Fibroblast of skin of left quadriceps (primary cell): ENCODE measurements at places on chromosomes 12 and 14.

GRCh38 chr14:91521061-91521640, 11.0 kb upstream of the PPP4R3A start:
- DNase-seq = no peak

- no peak for DNase-seq
Observed at GRCh38 chr12:123573870-123574269, 10.5 kb upstream of the TMED2 start.

DNA sequence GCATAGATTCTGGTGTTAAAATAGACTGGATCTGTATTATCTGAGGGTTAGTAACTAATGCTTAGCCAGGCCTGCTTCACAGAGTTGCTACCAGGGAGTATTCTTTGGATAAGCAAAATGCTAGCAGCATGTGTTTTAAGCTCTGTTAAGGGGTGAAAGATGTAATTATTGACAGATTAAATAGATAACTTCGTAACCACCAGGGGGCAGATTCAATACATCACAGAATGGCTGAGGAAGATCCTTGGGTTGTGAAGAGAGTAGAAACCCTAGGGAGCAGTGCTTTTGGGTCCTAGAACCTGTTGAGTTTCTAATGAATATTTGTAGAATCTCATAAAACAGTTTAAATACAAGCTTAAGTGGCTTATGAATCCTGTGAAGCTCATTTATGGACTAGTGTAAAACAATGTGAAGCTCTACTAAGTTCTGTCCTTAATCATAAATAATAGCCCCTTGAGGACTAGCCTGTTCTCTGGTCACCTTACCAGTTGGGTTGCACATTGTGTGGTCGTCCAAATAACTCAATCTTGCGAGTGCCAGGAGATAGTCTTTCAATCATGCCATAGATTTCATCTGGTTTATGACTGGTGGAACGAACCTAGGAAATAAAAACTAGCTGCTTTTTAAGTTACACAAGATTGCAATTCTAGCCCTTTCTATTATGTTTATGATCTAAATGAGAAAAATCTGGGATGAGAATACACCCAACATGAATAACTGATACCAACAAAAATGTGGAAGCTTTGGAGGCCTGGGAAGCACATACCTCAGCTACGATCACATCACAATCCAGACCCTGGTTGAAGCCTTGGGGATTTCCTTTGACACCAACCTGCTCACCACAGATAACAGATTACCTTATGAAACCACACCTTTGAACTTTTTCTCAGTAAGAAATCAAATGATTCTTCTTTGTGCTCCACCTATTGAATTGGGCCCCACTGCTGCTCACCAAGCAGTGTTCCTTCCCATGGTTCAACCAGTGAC, 12.3 kb downstream of the METTL3 start:
- no peak for DNase-seq

DNA sequence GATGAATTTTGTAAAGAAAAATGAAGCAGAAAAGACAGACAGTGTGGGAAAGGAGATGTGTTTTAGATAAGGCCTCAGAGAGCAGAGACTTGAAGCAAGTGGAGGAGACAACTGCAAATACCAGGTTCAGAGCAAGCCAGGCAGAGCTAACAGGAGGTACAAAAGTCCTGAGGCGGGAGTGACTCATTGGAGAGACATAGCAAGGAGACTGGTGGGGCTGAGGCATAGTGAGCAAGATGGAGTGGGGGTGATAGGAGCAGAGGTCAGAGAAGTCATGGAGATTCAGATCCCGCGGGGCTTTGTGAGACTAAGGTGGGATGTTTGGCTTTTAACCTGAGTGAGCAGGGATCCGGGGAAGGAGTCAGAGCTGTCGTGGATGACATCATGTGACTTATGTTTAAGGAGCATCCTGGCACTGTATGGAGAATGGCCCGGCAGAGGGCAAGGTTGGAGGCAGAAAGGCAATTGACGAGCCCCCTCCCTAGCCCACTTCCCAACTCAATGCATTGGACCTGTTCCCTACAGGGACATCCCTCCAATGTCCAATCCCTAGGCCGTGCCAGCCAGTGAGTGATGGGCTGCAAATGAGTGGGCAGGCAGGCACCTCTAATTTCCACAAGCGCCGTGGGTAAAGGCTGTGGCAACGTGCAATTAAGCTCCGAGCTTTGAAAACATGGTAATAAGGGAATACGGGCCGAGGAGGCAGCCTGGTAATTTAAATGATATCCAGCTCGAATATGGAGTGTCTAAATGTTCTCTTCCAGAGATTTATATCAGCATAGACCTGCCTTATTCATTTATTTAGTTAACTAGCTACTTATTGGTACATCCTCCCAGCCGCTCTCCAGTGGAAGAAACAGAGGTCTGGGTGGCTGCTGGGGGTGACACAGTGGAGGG, 206.8 kb upstream of the LHX5 start:
- no peak for DNase-seq

- DNase-seq = peak; percentile 55
Observed at GRCh38 chr12:109110988-109111495, 5.3 kb upstream of the ACACB start.

DNA sequence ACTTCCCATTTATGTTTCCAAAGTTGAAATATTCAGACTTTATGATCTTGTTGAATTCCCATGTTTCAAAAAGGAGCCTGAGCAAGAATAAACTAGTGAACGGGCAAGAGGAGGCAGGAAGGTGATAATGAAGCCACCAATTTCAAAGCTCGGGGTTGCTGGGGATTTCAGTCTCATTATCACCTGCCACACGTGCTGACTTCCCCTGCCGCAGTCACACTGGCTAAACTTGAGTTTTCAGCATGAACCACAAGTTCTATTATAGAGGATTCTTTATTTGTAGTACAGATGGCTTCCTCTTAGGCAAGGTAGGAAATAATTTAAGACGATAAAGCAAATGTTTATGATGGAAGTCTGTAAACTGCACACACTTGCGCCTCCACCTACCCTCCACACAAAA, 18.1 kb upstream of the DIABLO start:
- no peak for DNase-seq

DNA sequence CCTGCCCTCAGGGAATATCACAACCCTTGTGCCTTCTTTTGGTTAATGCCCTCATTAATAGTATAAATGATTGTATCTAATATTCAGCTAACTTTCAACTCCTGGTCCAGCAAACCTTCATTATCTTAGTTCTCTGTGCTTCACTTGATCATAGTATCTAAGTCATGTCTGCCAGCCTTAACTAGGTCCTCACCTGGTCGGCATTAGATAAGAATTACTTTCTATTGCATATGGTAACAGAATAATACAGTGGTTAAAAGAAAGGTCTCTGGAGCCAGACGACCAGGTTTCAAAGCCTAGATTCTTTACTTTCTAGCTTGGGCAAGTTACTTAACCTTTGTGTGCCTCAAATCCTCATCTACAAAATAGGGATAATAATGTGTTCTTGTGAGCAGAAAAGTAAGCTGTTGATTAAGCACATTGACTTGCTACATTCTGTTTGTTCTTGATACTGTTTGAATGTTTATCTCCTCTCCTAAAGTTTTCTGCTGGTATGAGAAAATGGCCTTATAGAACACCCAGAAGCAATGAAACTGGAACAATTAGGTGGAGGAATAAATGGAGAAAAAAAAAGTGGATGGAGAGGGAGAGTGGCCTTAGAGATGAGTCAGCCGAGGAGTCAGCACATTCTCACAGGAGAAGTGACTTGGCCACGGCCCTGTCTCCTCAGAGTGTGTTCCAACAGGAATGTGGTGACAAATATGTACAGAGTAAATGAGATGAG, 176.1 kb downstream of the SLC25A21 start:
- no peak for DNase-seq

DNA sequence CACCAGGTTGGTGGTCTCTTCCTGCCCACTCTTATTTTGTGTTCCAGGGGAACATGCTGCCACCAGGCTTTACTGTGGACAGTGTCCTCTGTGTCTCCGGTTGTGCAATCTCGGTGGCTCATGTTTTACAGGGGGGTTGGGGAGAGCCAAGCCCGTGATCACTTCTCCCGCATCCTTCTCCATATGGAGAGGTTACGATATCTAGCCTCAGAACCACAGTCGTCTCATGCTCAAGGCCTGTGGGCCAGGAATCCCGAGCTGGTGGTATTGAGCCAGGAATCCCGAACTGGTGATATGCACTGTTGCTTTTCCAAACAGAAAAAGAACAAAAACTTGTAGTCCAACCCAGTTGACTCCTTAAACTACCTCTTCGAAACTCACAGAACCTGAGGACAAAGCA, 37.0 kb upstream of the INF2 start:
- DNase-seq = no peak

- no peak for DNase-seq
Observed at GRCh38 chr12:88752183-88752582, 171.9 kb upstream of the KITLG start.

GRCh38 chr14:77988096-77988870, 181.9 kb upstream of the NRXN3 start:
- no peak for DNase-seq

DNA sequence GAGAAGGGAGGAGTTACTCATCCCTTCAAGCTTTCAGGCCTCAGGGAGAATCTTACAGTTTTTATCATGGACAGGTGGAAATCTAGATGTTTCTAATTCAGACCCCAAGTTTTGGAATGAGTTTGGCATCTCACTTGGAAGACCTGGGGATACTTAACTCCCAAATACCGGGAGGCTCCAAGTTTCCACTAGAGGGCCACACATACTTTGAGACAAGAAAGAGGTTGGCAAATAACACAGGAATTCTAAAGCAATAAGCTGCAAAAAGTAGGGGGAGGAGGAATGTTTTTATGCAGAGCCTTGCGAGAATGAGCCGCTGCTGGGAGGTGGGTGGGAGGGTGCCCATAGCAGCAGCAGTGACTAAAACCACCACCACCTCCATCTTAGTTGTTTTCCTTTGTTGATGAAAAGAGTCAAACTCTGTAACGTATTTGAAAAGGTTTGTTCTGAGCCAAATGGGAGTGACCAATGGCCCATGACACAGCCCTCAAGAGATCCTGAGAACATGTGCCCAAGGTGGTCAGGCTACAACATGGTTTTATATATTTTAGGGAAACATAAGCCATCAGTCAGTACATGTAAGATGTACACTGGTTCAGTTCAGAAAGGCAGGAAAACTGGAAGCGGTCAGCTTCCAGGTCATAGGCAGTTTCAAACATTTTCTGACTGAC, 34.2 kb upstream of the RNASE1 start:
- no peak for DNase-seq

DNA sequence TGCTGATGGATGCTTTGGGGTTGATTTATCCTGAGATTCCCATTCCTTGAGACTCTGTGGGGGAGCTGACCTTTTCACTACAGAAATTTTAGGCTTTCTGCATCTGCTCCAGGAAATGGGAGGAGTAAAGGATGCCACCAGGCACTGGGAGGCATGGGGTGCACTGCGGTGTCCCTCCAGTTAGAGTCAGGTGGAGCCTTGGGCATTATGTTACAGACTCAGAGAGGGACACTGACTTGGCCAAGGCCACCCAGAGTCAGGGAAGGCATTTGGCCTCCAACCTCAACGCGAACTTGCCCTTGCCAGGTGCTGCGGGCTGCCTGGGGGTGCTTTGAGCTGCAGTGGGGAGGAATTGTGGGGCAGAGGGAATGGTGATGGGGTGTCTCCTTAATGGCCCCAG, 58.0 kb upstream of the TBX3 start:
- DNase-seq = no peak

DNA sequence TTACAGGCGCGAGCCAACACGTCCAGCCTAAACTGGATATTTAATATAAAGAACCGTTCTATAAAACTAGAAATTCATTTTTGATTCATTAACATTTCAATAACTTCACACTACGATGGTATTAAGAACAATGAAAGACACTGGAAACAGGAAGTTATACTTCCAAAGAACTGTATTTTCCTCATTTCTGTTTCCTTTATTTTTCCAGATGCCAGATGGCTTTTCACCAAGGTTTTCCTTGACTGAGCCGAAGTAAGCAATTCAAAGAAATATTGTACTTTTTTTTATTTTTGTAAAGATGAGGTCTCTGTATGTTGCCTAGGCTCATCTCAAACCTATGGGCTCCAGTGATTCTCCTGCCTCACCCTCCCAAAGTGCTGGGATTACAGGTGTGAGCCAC, 28.2 kb downstream of the EEA1 start:
- no peak for DNase-seq
